CD4-positive, alpha-beta T cell treated with Interleukin-4 for 1 hour (primary cell): ENCODE measurements at places on chromosomes 12 and 14.

DNA sequence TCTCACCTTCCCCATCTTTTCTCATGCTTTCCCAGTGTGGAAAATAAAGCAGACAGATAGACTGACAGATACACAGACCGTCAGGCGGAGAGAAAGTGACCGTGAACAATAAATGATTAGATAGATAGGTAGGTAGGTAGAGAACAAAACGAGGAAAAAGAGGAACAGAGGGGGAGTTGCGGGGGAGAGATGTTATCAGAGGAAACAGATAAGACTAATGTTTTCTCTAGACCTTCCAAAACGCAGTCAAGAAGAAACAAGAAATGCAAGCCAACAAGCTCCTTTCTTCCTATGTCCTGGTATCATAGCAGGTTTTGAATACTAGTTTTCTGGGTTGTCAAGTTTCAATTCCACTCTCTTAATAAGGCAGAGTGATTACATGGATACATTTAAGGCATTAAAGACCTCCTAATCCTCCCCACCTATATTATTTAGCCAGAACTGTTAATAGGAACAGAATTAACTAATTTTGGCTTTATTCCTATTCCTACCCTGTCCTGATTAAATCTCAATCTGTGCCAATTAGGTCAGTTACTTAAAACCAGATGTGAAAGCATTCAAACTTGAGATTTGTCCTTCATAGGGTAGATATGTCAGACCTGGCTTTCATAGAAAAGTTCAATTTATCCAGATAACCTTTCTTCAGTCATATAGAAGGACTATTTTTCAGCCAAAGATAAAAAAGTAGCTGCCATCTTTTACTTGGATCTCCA, 89.0 kb upstream of the PTPRR start:
- DNase-seq: no peak

- peak; percentile 91 for DNase-seq
These were observed 51.6 kb upstream of the SRP54 start for GRCh38 chr14:34931206-34931605.

DNA sequence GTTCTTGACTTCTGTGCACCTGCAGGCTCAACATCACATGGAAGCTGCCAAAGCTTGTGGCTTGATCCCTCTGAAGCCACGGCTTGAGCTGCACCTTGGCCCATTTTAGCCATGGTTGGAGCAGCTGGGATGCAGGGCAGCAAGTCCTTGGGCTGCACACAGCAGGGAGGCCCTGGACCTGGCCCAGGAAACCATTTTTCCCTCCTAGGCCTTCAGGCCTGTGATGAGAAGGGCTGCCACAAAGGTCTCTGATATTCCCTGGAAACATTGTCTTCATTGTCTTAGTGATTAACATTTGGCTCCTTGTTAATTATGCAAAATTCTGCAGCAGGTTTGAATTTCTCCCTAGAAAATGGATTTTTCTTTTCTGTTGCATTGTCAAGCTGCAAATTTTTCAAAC, 394.1 kb upstream of the FAR2 start:
- no peak for DNase-seq

DNA sequence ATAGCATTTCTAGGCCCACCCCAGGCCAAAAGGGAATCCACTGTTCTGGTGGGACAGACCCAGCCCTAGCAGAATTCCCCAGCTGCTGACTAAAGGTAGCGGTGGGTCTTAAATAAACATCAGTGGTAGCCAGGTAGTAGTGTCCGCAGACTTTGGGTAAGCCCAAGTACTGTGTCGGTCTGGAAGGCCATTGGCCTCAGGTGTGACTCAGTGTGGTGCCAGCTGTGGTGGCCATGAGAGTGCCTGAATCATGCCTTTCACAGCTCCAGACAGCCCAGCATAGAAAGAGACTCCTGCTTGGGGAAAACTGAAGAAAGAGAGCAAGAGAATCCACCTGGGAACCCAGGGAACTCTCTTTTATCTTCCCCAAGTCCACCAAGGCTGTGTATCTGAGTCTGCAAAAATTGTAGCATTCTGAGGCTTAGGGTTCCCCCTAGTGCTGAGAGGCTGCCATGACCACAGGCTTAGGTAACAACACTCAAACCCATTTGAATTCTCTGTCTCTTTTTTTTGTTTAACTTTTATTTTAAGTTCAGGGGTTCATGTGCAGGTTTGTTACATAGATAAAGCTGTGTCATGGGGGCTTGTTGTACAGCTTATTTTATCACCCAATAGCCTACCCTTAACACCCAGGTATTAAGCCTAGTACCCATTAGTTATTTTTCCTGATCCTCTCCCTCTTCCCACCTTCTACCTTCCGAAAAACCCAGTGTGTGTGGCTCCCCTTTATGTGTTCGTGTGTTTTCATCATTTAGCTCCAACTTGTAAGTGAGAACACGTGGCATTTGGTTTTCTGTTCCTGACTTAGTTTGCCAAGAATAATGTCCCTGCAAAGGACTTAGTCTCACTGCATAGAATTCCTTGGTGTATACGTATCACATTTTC, 16.7 kb upstream of the CD163L1 start:
- DNase-seq: peak; percentile 41

GRCh38 chr12:22781339-22781738, 156.4 kb downstream of the ETNK1 start:
- no peak for DNase-seq

- no peak for DNase-seq
These were observed 207.6 kb upstream of the PDZRN4 start for GRCh38 chr12:40980427-40980961.

DNA sequence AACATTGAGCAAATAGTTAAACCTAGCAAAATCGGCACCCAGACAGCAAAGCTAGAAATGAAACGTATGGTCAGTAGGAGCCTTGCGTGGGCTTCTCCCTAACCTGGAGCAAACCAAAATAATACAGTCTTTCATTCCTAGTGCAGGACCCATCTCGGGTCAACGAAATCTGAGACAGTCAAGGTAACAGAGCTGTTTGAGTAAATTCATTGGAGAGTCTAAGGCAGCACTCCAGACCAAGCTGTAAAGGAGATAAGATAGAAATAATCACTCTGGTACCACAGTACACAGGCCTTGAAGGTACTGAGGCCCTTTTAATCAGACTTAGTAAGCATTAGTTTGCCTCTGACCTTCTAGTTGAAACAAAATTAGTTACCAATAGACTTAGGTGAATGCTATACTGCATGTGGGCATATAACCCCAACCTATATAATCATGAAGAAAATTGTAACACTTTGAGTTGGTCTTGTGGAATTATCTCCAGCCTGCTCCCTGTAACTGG, 54.4 kb upstream of the BICD1 start:
- no peak for DNase-seq

DNA sequence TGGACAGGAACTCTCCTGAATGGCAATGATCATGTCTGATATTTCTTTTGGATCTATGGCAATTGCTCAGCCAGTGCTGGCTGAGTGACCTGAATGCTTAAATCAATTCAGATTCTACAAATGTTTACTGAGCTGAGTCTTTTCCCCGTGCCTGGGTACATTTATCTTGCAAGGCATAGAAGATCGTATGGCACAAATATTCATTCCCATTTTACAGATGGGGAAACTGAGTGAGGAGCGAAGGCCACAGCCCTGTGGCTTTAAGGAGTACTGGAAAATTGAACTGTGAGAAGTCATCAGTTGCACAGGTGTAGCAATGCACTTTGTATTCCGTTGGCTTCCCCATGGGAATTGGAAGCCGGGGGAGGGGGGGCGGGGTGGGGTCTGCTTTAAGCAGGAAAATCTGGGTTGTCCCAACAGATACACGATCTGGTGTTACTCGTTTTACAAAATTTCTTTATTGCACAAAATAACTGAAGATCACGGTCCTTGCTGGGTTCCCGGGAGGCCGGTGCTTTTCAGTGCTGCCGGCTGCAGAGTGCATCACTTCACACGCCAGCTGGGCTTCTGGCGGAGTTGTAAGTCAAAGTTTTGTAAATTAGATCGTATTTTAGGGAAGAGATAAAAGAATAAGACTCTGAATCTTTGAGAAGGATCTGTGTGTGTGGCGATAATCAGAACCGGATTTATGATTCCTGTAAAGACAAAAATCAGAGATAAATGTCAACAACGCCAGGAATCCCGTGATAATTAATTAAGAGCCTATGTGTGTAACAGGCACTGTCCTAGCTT, 75.0 kb upstream of the MAP1LC3B2 start:
- DNase-seq: no peak

- no peak for DNase-seq
These were observed 150.1 kb downstream of the NAV3 start for GRCh38 chr12:77980782-77981181.

GRCh38 chr14:74861734-74862090, 14.2 kb downstream of the PROX2 start:
- no peak for DNase-seq

DNA sequence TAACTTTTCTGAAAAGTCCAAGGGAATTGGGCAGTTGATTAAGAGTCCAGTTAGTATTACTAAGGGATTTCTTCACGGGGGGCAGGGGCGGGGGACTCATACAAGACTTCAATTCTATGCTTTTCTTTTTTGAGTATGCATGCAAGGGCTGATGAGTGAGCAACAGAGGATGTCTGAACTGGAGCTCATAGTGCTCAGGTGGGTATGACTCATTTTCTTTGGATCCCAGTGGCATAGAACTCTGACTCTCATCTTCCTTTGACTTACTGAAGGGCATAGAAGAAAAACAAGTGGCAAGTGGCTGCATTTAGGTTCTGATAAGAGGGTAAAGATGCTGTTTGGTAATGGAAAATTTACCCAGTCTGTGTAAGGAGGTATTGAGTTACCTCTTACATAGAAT, 749.2 kb downstream of the NOVA1 start:
- DNase-seq: no peak

DNA sequence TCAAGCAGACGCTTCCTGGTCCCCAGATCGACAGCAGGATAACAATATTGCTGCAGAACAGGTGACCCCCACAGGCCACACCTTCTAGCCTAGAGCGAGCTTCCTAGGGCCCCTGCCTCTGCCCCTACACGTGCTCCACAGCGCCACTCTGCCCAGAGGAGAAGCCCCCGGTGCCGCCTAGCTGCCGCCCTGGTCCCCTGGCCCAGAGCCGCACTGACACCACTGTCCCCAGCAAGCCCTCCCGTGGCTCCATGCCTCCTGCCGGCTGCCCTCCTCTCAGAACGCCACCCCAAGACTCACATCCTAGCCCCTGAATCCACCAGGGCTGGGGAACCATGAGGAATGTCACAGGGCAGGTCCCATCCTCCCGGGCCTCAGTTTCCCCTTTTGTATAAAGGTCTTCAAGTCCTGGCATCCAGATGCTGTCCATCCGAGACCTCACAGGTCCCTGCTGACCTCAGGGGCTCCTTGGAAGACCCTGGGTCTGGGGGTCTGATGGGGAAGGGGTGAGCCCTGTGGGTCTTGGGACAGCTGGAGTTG, 31.0 kb downstream of the JAG2 start:
- DNase-seq: no peak
